ENCODE measurements at places on chromosomes 7 and 10.

- no peak for DNase-seq
These were observed 156.3 kb downstream of the RTKN2 start for GRCh38 chr10:62112300-62112699.

GRCh38 chr10:17674566-17674965 lies 30.6 kb downstream of the STAM start:
- DNase-seq, result no peak

GRCh38 chr7:83015916-83016315 lies 146.8 kb downstream of the PCLO start:
- no peak for DNase-seq

- no peak for DNase-seq
These were observed 5.0 kb downstream of the NCOA4 start for GRCh38 chr10:46025406-46025805.

DNA sequence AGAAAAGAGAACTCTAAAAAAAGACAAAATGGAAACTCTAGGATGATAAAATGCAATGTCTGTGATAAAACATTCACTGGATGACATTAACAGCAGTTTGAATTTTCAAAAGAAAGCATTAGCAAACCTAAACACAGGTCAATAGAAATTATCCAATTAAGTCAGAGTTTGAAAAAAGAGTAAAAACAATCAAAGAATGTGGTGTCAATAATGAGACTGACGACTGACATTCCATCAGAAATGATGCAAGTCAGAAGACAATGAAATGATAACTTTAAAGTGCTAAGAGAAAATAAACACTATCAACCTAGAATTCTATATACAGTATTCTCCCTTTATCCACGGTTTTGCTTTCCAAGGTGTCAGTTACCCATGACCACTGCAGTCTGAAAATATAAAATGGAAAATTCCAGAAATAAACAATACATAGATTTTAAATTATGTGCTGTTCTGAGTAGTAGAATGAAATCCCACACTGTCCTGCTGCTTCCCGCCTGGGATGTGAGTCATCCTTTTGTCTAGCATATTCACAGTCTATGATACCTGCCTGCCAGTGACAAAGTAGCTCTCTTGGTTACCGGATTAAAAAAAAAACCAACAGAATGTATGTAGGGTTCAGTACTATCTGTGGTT lies 38.3 kb upstream of the SFMBT2 start:
- DNase-seq, result no peak

GRCh38 chr10:48813825-48814224 lies 125.8 kb downstream of the LRRC18 start:
- no peak for DNase-seq
